ENCODE measurements at places on chromosomes 2 and 18.

DNA sequence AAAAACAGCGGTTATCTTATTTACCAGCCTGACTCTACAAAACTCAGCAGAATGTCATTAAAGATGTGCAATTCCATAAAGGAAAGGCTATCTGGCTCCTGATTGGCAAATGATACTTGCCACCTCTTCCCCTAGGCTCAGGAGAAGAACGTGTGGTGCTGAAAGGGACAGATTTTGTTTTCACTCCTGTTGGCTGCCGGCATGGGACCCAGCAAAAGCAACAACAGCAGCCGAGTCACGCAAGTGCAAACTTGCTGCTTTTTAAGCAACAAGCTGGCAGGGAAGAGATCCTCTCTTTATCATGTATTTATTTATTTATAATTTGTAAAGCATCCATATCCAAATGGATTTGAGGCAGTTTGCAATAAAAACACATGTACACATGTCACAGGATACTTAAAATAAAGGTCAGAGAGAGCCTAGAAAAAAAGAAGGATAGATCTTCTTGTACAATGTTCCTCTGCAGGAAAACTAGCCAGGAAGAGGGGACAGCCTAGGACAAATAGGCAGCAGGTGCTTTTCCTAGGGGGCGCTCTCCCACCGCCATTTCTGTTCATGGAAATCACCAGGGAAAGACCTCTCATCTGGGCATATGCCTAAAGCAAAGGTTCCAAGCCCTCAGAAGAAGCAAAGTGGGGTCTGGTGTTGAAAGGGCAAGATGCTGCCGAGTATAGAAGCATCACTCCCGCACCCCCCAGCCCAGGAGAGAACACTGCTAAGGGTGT is 799.3 kb downstream of the BCL11A start:
- DNase-seq = no peak

- DNase-seq = no peak
Measured at GRCh38 chr2:97726261-97727064, 13.1 kb downstream of the ZAP70 start.

GRCh38 chr2:111121828-111122630 is 1.3 kb downstream of the BCL2L11 start:
- DNase-seq = peak; percentile 62

DNA sequence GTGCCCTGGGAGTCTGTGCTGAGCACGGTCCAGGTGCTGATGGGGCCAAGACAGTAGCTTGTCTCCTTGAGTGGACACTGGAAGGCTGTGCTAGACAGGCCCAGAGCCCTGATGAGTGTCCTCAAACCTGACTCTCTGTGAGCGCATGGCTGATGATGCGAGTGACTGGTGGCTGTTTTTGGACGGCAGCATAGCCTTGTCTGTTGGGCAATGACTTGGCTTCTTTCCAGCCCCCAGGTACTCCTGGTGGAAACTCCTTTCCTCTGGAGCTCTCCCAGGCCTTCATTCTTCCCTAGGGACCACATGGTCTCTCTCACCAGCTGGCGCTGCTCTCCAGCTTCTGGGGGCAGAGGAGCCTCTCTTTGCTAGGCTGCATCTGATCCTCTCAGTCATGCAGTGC is 207.6 kb upstream of the SMIM21 start:
- no peak for DNase-seq

GRCh38 chr2:132419941-132420340 is 3.3 kb downstream of the GPR39 start:
- DNase-seq = no peak

GRCh38 chr2:37564356-37564755 is 107.1 kb downstream of the CDC42EP3 start:
- no peak for DNase-seq

- no peak for DNase-seq
Measured at GRCh38 chr2:74029714-74030397, 45.1 kb downstream of the TET3 start.

DNA sequence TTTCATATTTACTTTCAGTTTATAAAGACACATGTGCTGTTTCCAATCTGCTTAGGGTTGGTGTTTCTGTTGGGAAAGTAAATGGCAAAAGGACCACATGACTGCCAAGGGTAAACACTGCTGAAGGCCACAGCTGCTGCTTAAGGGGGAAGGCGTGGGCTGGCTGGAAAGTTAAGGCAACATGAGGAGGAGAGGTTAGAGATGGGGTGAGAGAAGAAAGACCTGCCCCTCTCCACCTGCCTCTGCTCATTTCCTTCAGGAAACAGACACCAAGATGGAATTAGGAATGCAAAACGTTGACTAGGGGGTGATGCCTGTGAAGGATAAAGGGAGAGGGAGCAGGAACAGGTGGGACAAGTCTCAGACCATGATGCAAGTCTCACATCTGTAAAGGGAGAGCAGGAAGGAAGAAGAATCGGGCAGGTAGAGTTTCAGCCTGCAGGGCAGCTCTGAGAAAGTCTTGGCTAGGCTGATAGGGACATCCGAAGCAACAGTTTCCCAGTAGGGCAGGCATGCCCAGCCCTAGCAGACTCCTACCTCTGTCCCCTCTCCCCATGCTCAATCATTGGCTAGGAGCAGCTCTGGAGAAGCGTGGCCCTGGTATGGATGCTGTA is 86.0 kb downstream of the CDC42EP3 start:
- no peak for DNase-seq

DNA sequence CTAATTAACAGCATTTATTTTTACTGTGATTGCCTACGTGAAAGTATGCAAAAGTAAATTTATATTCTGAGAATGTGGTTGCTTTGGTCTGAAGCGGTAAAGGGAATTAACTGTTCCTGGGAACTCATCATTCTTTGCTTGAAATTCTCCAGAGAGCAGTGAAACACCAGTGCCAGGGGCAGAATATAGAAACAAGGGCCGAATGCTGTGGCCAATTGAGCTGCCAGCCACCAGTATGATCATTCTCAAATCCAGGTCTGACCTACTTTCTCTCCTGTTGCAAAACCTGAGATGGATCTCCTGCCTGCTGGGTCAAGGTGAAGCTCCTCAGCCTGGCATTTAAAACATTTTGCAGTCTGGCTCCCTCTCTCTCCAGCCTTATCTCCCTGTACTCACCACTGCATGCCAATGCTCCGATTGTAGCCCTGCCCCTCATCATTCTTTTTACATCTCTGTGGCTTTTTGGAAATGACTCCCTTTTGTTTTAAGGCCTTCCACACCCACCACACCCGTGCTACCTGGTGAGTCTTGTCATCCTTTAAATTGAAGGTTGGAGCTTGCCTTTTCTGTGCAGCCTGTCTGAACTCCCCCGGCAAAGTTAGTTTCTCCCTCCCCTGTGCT is 94.5 kb upstream of the TMEM178A start:
- DNase-seq = no peak

GRCh38 chr2:231221761-231222160 is 23.3 kb downstream of the ARMC9 start:
- no peak for DNase-seq

DNA sequence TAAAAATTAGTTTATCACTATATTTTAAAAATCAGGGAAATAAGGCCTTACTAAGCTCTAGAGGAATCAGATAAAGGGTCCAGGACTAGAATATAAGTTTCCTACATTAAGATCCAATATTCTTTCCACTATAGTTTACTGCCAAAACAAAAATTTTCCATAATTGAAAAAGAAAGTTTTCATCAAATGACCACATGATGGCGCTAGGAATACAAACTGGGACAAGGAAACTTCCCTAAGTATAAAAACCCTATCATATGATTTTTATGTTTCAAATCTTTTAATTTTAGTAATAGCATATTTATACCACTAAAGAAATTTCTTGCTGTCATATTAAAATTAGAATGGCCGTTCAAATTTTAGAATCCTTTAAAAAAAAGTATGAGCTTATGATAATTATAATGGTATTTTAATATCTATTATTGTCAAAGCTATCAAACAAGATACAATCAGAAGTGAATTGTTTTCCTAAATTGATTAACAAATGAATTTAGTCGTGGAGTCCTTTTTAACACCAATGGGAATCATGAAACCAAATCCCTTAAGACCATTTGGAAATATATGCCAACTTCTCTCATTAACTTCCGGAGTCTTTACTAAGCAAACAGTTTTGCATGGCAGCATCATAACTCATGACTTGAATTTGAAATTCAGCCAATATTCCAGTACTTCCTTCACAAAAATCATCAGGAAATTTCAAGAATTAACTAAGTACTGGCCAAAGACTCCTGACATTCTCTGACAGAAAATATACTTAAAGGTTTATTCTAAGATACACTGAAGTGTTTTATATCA is 70.3 kb downstream of the SCN1A start:
- DNase-seq = no peak

DNA sequence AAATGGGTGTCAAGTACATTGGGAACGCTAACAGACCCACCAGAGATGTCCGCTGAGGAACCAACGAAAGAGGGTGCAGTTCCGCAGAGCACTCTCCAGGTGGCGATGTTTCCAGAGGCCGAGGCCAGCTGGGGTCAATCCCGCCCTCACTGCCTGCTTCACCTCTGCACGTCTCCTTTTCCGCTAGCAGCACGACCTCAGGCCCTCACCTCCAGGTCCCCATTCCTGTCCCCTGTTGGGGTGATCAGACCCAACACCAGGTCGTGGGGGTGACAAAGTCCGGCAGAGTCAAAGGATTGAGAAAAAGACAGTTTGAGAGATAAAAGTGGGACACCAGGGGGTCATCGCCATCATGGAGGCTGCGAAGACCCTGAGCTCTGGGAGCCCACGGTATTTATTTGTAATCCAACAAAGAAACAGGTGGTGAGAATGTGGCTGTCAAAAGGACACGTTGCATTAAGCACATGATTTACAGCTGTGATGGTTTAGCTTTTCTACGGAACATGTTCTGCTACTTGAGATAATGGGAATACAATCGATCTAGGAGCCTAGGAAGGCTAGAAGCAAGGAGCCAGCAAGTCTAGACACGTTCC is 27.3 kb downstream of the ZAP70 start:
- DNase-seq = no peak

DNA sequence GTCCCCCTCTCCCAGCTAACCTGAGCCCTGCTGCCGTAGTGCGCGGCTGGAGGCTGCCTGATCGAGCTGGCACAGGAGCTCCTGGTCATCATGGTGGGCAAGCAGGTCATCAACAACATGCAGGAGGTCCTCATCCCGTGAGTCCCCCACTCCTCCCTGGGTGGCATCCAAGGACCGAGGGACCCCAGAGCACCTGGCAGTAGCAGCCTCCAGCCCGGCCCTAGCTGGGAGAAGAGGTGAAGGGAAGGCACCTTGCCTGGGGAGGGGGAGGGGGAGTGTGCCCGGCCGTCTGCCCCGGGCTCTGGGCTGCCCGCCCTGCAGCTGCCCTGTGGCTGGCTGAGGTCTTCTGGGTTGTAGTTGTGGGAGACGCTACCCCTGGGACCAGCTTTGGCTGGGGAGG is 26.3 kb downstream of the ANO7 start:
- no peak for DNase-seq

GRCh38 chr18:55380589-55380988 is 207.4 kb downstream of the TCF4 start:
- DNase-seq = no peak

DNA sequence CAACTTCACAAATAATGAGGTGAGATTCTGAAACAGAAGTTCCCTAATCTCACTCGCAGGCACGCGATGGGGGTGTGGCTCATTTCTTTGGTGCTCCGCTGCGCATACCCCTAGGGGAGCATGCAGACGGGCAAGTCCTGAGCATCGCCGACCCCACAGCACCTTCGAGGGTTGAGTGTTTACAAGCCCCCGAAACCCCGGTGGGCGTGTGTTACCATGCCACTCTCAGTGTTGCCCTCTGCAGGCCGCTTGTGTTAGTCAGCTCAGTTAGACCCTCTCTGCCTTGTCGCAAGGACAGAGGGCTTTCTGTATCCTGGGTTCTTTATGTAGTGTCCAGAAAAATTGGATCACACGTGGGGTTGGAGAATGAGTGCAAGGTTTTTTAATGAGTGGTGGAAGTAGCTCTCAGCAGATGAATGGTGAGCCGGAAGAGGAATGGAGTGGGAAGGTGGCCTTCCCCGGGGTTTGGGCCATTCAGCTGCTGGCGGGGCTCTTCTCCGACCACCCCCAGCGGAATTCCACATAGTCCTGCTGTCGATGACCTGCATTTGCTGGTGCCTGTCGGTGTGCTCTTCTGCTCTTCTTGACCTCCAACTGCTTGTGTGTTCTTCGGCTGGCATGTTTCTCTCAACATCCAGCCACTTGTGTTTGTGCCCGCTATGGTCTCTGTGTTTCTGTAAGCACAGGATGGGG is 191.3 kb downstream of the RPRM start:
- no peak for DNase-seq

DNA sequence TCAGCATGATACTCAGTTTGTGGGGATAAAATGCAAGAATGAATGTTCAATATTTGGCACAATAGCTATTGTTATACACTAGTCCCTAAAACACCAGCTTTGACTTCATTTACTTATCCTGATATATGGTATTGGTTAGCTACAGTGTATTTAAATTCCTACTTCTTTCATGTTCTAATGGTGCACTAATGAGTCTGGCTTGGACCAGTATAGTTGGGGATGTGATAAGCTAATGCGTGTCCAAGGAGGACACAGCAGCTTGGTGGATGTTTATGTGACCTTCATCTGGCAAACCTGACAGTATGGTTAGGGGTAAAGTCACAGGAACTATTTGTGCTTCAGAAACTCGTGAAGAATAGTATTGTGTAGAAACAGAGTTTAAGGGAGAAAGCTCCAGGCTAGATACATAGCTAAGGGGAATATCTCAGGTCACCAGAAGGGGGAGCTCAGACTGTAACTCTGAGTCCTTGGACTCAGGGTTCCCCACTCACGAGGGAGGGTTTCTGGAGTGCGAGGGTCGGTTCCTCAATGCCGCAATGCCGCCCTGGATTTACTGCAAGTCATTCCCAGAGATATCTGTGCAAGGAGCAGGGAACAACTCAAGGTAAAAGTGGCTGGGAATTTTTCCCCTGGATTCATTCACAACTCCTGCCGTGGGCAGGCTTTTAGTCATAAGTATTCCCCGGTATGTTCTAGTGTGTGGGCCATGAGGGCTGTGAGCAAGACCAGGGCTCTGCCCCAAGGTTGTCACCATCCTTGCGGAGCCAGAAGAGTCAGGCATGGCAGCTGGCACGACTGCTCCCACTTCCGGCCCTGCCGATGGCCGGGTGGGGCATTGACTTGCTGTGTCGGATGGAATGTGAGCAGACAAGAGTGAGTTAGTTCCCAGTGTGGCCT is 14.5 kb downstream of the IL1R2 start:
- no peak for DNase-seq

GRCh38 chr2:32931945-32932709 is 14.6 kb upstream of the LTBP1 start:
- no peak for DNase-seq

- no peak for DNase-seq
Measured at GRCh38 chr2:43519643-43520221, 76.1 kb downstream of the THADA start.

DNA sequence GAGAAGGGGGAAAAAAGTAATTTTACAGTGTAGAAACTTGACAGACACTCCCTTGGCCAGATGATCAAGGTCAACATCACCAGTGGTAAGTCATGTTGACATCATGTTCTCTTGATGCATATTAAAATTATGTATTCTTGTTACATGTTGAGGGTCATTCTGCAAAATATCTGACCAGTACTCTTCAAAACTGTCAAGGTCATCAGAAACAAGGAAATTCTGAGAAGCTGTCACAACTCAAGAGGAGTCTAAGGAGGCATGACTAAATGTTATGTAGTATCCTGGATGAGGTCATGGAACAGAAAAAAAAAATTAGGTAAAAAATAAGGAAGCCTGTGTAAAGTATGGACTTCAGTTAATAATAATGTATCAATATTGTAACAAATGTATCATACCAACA is 6.3 kb downstream of the SGPP2 start:
- no peak for DNase-seq
